ENCODE measurements at places on chromosomes 11 and 22.

GRCh38 chr11:22344081-22344480 lies 5.9 kb downstream of the SLC17A6 start:
- DNase-seq: no peak

- DNase-seq: no peak
Observed at GRCh38 chr11:66886671-66887221, 29.9 kb downstream of the LRFN4 start.

- no peak for DNase-seq
Observed at GRCh38 chr11:13216019-13216710, 61.4 kb upstream of the BMAL1 start.

DNA sequence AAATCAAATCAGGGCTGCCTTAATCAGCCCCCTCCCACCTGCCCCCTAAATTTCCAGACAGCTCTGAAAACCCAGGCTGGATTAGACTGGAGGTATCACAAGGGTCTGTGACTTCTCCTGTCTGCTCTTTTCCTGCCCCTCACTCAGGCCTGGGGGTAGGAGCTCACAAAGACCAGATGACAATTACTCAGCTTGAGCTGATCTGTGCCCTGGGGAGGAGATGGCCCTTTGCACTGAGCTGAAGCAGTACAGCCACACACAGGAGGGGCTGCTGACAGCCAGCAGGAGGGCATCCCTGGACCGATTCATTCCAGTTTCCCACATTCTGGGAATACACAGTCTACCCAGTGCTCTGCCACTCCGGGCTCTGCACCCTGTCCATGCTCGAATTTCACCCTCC lies 4.2 kb downstream of the ABCC8 start:
- DNase-seq: no peak

GRCh38 chr22:41576877-41577276 lies 12.8 kb downstream of the PMM1 start:
- DNase-seq: no peak

DNA sequence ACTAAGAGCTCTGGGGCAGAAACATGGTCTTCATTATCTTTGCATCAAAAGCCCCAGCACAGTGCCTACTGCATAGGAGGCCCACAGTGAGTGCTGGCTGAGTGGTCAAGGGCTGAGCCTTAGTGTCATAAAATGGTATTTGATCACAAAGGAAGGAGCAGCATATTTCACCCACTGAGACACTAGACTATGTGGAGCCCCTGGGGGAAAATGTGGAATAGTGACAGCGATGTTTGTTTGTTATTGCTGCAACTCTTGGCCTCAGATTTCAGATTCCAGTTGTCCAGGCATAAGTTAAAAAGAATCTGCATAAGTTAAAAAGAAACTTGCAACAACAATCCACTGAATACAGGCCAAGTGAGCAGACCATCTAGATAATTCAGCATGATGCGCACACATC lies 7.0 kb downstream of the KIRREL3 start:
- no peak for DNase-seq

DNA sequence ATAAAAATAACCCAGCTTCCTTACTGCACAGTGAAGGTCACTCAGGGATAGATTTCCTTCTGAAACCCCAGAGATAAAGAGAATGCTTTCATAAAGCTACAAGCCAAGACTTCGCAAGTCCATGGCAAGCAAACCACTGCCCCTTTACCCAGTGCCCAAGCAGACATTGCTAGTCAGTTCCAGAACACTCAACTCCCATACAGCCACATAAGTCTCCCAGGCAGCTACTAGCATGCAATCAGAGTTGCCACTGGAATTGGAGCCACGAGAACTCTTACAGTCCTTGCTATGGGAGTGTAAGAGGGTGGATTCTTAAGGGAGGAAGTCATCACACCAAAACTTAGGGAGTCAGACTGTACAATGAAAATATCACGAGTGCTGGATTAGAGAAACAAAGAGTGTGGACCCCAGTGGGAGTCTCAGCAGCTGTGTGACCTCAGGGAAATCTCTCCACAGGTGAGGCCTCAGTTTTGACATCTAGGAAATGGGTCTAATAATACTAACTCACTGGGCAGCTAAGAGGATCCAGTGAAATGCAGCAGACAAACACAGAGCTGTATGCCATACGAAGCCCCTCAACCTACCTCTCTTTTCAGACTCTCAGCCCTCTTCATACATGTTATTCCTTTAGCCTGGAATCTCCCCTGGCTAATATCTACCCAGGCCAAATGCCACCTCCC lies 526.6 kb downstream of the MN1 start:
- no peak for DNase-seq

GRCh38 chr11:3030289-3031070 lies 26.7 kb downstream of the CARS1 start:
- DNase-seq: no peak

- DNase-seq: no peak
Observed at GRCh38 chr22:24115247-24116207, 65.8 kb upstream of the SUSD2 start.

DNA sequence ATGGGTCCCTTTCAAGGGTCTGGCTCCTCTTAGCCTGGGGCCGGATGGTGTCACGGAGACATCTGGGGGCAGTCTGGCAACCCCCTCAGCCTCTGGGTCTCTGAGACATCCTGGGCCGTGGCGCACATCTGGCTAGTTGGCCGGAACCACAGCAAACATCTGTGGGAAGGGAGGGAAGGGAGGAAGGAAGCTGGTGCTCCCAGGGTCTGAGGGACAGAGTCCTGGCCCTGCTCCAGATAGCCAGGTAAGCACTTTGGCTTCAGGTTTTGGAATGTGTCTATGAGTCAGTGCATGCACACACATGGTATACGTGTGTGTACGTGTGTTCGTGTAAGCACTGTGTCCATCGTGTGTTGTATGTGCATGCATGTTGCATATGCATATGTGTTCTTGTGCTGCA lies 225.1 kb downstream of the MN1 start:
- DNase-seq: no peak

DNA sequence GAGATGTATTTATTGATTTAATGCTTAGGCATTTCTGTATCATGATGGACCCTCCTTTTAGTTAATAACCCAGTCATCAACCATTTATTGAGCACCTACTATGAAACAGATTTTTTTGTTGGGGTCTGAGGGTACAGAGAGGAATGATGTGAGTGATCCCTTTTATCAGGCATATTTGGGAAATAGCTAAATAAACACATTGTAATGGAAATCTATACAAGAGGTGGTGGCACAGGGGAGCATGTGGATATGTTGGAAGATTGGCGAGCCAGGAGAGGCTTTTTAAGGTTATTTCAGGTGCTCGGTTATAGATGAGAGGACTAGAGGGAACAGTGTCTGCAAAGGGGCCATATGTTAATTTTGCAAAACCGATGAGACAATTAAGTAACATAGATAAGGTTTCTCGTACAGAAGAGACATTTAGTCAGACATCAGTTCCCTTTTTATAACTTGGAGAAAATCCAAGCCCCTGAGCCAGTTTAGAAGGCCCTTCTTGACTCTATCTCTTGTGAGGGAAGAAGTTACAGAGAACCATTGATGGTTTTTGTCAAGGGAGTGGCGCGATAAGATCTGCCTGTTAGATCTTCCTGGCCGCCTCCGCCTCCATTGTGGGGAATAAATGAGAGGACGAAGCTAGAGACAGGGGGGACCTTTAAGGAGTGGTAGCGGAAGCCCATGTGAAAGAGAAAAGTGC lies 2.0 kb downstream of the ATXN10 start:
- DNase-seq: no peak

GRCh38 chr11:128498721-128499245 lies 88.6 kb downstream of the ETS1 start:
- DNase-seq: no peak

DNA sequence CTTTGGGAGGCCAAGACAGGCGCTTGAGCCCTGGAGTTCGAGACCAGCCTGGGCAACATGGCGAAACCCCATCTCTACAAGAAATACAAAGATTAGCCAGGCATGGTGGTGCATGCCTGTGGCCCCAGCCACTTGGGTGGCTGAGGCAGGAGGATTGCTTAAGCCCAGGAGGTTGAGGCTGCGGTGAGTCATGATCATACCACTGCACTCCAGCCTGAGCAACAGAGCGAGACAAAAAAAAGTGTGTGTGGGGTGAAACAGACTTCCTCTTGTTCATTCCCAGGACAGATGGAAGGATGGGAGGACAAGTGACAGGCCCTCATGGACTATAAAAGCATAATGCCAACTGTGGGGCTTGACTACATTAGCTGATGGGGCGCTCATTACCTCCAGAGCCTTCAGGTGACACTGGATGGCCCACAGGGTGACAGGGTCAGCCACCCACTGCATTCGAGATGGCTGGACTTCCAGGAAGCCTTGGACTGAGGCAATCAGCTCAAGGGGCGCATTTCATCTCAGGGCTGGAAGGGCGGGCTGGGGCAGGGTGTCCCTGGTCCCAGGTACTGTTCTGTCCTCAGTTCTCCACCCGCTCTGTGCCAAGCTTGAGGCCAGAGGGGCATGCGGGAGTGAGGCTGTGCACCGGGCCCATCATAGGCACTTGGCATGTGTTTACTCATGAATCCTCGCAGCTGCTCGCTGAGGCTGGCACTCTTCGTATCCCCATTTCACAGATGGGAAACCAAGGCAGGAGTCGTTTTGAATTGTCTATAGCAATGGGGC lies 12.5 kb downstream of the NPTXR start:
- no peak for DNase-seq

DNA sequence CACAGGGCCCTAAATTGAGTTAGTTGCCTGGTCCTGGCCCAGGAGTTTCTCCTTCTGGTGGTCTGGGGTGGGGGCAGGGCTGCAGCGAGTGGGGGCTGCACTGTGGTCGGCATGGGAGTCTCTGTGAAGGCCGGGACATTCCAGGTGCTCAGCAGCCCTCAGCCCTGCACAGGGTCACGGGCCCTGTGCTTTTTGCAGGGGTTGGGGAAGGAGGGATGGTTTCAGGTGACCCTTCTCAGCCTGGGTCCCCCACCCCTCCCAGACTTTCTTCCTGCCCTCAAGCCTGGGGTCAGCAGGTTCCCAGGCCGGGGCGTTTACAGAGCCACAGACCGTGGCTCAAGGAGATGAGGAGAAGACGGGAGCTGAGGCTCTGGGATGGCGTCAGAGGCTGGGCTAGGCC lies 7.8 kb downstream of the EMID1 start:
- DNase-seq: no peak

GRCh38 chr11:6630632-6631291 lies 11.5 kb upstream of the TPP1 start:
- no peak for DNase-seq

GRCh38 chr22:49081261-49081666 lies 746.4 kb downstream of the BRD1 start:
- DNase-seq: no peak

GRCh38 chr11:66688561-66689534 lies 11.2 kb upstream of the RBM4B start:
- DNase-seq: no peak

DNA sequence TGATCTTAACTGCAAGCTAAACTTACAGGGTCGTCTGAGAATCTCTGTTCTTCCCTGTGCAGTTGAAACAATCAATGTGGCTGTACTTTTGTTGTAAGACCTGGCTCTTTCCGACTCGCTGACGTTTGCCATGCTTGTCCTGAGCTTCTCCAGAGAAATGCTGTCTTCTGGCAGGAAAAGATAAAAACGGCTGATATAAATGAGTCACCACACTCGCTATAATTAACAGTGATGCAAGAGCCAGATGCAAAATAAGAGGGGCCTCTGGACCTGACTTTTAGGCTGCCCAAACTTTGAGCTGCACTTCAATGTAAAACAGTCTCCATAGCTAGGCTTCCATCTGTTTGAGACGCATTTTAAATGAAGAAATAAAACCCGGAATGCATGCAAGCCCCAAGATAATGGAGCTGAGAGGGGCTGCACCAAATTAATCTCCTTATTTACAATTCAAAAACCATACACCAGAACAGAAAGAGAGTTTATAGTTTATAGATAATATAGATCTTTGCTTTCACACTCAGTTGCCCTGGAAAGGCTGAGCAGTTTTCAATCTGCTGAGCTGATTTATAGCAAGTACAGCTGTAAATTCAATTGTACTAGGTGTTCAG lies 48.5 kb downstream of the WT1 start:
- DNase-seq: no peak

GRCh38 chr11:45141631-45142030 lies 4.8 kb upstream of the PRDM11 start:
- no peak for DNase-seq
